Activated T-helper 1 cell treated with anti-CD3 and anti-CD28 coated beads, Interleukin-12 subunit alpha, Interleukin-12 subunit beta, Interleukin-2, Interleukin-4 antibody, amounts not matched to agents 30 ng/mL and 10 ng/mL and 1 ng/mL, durations not matched to agents 14 hours and 24 hours and 36 hours (primary cell): ENCODE measurements at places on chromosomes 12 and 14.
A peak's percentile ranks its signal among the peaks of the same experiment; 100 is the strongest.

DNA sequence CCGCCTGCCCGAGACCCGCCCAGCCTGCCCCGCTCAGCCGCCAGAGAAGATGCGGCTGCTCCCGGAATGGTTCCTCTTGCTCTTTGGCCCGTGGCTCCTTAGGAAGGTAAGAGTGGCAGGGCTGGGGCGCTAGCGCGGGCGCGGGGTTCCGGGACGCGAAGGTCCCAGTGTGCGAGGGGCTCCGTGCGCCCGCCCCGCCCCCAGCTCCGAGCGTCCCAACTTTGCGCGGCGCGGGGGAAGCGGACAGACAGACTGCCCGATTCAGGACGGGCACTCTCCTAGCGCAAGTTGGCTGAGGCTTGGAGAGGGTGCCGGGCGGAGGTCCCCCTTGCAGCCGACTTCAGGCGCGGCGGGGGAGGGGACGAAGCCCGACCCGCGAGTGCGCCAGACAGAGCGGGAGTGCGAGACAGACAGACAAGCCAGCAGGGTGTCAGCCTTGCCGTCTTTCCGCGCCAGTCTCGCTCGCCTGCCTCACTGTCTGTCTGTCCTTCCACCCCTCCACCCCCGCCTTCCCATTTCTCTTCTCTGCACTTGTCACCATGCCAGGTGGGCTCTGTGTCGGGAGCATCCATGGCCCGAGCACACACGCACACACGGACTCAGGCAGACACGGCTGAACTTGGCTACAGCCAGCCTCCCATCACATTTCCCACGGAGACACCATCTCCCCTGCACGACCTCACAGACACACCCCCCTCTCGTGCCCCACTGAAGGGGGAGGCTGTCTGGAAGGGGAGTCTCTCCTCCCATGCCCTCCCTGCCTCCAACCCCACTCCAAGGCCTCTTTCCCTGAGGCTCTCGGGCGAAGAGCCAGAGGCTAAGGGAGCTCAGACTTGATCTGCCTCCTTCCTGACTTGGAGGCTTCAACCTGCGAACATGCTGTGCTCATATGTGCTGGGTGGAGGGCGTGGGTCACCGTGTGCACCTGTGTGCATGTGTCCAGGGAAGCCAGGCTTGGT, 606 bp downstream of the NXPH4 start:
- H3K27ac ChIP-seq = peak overlapping the region; percentile 10
- peaks cover 44% of the 10 kb centered on the region for H3K4me1 ChIP-seq
- DNase-seq = no peak
- H3K36me3 ChIP-seq = peaks cover 5% of the 10 kb centered on the region
- peak overlapping the region; percentile 83 for H3K4me3 ChIP-seq

DNA sequence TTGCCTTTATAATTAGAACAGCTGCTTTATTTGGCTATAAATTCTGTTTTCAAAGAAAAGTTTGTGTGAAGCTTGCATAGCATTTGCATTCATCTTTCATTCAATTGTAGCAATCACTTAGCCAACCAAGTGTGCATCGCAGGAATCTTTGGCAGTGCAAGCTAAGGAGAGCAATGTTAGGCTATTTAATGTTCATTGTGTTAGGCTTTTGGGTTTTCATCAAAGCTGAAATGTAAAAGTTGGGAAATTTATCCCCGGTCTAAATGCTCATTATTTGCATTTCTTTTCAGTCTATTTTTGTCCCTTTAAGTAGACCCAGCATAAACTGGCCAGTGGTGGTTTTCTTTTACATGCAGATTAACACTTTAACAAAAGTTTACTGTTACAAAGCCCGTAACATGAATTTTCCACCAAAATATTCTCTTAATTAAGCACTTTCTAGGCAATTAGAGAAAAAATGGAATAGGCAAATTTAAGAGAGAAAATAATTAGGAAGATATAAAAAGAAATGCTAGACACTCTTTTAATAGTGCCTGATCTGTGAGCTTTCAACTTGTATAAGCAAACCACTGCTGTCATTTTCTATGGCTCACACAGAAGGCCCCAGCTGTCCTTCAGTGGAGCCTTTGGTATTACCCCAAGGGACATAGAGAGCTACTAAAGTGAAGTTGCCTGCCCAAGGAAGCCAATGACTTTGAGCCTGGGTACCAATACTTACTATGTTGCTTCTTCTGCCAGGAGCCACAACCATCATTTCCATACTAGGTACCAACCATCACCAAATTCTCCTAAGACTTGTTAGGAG, 898.9 kb upstream of the SEL1L start:
- no peak for DNase-seq
- no peaks in the 10 kb centered on the region for H3K36me3 ChIP-seq
- H3K4me3 ChIP-seq = no peak overlapping the region

DNA sequence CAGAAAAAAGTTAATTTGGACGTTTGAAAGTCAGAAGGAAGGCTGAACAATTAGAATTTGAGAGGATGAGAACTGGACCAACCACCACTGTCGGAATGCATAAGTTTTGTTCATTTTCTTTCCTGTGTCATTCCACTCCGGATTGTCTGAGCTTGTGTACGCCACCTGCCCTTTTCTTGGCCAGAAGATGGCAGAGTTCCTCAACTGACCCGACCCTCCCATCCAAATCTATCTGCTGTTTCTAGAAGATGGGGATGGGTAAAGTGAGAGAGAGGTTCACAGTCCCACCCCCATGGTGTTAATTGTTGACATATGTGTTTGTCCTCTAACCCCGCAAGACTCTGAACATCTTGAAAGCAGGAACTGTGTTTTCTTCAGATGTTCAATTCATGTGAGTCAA, 388.0 kb downstream of the VRK1 start:
- H3K4me1 ChIP-seq = peaks cover 2% of the 10 kb centered on the region
- DNase-seq = no peak
- H3K27ac ChIP-seq = no peak overlapping the region

- H3K4me1 ChIP-seq = peaks cover 7% of the 10 kb centered on the region
- no peak overlapping the region for H3K4me3 ChIP-seq
- H3K36me3 ChIP-seq = no peaks in the 10 kb centered on the region
Measured at GRCh38 chr12:122687086-122687485, 16.1 kb downstream of the HCAR2 start.

- no peaks in the 10 kb centered on the region for H3K27me3 ChIP-seq
- no peaks in the 10 kb centered on the region for H3K36me3 ChIP-seq
- H3K27ac ChIP-seq = no peak overlapping the region
- no peak for DNase-seq
Measured at GRCh38 chr12:82057770-82058169, 298.6 kb upstream of the PPFIA2 start.

DNA sequence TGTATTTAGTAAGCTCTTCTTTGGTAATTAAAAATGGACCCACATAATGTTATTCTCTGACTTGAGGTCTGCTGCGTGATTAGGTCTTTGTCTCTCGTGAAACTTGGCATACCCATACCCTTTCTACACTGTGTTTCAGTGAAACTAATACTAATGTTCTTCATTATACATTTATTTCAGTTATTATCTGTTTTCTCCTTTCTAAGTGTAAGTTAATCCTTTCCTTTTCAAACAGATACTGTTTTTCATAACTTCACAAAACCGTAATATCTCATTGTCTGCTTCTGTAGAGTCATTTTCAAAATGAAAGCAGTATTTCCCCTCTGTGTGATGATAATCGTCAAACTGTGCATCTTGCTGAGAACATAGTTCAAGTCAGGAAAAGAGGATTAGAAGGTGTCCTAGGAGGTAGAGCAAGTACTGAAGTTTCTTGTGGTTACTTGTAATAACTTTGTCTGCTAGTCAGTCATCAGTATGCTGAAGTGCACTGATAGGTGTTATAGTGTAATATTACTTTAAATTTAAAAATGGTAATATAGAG, 15.9 kb downstream of the PYROXD1 start:
- peak; percentile 9 for DNase-seq
- peaks cover 69% of the 10 kb centered on the region for H3K4me1 ChIP-seq
- H3K4me3 ChIP-seq = peak overlapping the region; percentile 45
- no peaks in the 10 kb centered on the region for H3K27me3 ChIP-seq
- H3K27ac ChIP-seq = peak overlapping the region; percentile 70
- peaks cover 45% of the 10 kb centered on the region for H3K36me3 ChIP-seq

DNA sequence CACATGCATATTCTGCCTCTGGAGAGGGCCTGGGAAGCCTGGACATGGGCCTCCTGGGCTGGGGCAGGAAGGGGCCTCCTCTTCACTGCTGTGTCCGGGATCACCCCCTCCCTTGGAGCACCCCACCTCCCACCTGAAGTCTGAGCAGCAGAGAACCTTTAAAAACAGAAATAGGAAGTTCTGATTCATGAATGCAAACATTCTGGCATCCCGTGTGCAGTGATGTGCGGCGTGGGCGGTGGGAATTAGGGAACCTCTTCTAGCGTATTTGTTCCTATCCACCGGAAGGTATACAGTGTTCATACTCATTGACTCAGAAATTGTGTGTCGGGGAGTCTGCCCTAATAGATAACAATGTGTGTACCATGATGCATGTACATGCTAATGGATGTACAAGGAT, 46.2 kb downstream of the C14orf132 start:
- no peak overlapping the region for H3K27ac ChIP-seq
- H3K4me3 ChIP-seq = no peak overlapping the region
- H3K36me3 ChIP-seq = no peaks in the 10 kb centered on the region
- peaks cover 2% of the 10 kb centered on the region for H3K27me3 ChIP-seq
- no peaks in the 10 kb centered on the region for H3K4me1 ChIP-seq

DNA sequence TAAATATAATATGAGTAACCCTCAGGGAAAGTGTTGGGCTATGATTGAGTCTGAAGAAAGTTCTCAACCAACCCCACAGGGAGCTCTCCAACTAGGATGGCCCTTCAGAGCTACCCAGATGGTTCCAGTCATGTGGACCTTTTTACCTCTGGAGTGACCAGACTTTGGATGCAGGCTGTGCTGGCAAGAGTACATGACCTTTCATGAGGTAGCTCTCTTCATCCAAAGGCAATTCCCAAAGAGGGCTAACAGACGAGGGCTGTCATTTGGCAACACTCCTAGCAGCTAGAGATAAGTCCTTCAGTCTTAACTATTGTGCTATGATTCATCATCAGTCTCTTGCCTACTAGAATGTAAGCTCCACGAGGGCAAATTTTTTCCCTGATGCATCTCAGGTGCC, 75.4 kb downstream of the DUSP6 start:
- no peak overlapping the region for H3K27ac ChIP-seq
- H3K4me3 ChIP-seq = no peak overlapping the region
- peaks cover 6% of the 10 kb centered on the region for H3K36me3 ChIP-seq

GRCh38 chr12:104354868-104355570, 51.5 kb downstream of the EID3 start:
- H3K4me1 ChIP-seq = peaks cover 7% of the 10 kb centered on the region
- no peaks in the 10 kb centered on the region for H3K27me3 ChIP-seq

DNA sequence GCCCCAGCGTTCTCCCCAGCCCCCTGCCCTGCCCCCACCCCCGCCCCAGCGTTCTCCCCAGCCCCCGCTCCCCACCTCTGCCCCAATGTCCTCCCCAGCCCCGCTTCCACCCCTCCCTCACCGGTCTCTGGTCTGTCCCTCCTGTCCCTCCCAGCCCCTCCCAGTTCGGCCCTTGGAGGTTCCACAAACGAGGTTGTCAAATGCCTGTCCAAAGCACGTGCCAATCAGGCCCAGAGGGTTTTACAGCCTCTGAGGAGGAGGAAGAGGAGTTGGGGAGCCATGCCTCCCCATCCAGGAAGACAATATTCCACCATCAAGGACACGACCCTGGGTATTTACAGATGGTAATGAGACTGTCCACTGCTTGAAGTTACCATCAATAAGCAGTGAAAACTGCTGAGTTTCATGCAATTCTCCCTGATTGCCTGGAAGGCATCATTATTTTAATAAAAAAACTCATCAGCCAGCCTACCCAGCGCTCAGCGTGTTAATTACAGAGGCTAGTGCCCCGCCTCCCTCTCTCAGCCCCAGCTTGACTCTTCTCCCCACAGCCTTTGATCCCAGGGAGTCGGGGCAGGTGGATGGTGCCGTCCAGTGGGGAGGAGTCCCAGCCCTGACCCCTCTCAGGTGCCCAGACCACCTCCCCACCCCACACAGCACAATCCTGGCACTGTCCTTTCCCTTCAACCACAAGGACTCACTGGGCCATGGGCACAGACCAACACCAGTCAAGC, 30.6 kb upstream of the C14orf180 start:
- H3K27me3 ChIP-seq = peaks cover 2% of the 10 kb centered on the region
- no peak for DNase-seq
- H3K4me1 ChIP-seq = no peaks in the 10 kb centered on the region
- H3K36me3 ChIP-seq = no peaks in the 10 kb centered on the region
- H3K27ac ChIP-seq = no peak overlapping the region

DNA sequence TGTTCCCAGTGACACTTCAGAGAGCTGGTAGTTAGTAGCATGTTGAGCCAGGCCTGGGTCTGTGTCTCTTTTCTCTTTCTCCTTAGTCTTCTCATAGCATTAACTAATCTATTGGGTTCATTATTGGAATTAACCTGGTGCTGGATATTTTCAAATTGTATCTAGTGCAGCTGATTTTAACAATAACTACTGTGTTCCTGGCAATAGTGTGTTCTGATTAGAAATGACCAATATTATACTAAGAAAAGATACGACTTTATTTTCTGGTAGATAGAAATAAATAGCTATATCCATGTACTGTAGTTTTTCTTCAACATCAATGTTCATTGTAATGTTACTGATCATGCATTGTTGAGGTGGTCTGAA, 3.0 kb downstream of the FOS start:
- DNase-seq = no peak
- H3K36me3 ChIP-seq = peaks cover 26% of the 10 kb centered on the region
- peak overlapping the region; percentile 90 for H3K4me3 ChIP-seq
- H3K27ac ChIP-seq = no peak overlapping the region
- peaks cover 41% of the 10 kb centered on the region for H3K27me3 ChIP-seq
- peaks cover 37% of the 10 kb centered on the region for H3K4me1 ChIP-seq

DNA sequence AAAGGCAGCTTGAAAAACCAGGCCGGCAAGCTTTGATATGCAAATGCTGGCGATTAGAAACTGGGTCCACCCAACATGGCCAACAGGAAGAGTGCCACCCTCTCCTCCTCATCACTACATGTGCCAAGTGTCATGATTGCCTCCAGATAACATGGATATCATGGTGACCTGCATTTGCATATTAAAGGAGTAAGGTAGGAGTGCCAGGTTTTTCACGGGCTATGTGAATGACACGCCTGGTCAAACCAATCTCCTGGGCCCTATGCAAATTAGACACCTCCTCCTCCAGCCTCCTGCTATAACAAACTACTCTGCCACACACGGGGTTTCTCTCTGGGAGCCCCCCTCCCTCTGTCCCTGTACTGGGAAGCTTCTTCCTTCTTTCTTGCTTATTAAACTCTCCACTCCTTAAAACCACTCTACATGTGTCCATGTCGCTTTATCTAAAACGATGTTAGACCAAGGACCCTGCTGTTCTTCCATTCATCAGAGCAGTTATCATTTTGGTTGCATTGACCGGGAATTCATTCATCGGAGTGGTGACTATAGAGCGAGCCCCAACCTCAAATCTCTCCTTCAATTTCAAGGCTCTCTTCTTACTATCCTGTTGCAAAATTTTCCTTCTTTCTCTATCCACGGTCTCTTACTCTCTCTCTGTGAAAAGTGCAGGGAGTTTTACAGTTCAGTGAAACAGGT, 27.5 kb downstream of the APOBEC1 start:
- no peak overlapping the region for H3K27ac ChIP-seq
- peaks cover 5% of the 10 kb centered on the region for H3K27me3 ChIP-seq
- H3K4me1 ChIP-seq = peaks cover 24% of the 10 kb centered on the region
- H3K4me3 ChIP-seq = peak overlapping the region; percentile 82
